ENCODE measurements at places on chromosomes 1 and 21.

DNA sequence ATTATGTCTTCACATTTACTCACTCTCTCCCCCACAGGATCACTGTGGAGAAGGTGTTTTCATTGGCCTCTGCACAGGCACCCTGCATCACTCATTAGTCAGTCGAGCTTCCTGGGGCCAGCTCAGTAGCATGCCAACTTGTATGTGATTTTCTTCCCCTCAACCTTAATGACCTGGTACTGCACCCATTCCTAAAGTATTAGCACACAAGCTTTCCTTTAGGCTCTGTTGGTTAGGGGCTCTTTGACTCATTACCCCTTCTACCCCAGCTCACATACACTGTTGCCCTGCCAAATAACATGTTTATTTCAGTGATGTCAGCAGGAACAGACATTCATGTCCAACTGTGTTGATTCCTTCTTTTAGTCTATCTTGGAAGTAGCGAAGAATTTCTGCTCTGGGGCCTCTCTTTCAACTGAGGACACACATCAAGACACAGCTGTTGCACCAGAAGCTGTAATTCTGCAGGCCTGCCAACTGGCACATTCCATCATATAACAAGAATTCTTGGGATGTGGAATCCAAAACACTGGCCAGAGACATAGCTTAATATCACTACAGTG is 603.5 kb upstream of the ADAMTS5 start:
- ATAC-seq = no peak

DNA sequence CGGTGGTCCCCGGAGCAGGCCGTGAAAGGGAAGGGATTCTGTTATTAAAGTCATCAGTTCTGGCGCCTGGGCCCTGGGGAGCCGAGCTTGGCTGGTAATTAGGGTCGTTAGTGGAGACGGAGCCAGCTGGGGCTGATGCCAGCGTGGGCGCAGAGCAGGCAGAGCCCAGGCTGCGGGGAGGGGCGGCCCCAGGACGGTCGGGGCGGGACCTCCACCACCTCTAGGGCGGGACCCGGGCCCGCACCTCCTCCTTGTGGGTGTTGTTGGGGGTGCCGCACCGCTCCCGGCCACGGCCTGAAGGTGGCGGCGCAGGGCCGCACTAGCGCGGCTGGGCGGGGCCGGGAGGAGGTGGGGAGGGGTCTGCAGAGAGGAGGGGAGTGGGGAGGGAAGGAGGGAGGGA is 470.6 kb downstream of the PTPRU start:
- ATAC-seq = peak; percentile 79

DNA sequence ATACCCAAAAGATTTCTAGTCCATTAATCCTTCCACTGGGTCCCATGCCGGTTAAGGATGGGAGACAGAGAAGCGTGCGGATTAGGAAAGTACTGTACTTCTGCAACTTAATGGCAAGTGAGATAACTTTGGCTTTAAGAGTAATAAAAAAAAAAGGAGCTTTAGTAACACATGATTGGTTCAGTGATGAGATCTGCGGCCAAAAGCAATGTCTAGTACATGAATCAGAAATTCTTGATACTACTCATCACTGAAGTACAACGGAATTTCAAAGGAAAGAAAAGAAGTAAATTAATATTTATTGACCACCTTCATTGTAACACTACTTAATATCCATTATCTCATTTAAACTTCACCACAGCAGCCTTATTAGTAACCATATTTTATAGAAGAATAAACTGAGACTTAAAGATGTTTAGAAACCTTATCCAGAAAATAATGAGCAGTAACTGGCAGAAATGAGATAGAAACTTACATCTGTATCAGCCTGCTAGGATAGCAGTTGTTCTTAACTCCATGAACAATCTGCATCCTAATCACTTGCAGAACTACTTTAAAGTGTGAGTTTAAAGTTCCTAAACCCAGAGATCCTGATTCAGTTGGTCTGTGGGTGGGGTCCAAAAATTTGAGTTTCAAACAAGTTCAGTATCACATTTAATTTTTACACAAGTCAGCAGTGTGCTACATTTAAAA is 14.1 kb upstream of the NUF2 start:
- ATAC-seq = no peak

DNA sequence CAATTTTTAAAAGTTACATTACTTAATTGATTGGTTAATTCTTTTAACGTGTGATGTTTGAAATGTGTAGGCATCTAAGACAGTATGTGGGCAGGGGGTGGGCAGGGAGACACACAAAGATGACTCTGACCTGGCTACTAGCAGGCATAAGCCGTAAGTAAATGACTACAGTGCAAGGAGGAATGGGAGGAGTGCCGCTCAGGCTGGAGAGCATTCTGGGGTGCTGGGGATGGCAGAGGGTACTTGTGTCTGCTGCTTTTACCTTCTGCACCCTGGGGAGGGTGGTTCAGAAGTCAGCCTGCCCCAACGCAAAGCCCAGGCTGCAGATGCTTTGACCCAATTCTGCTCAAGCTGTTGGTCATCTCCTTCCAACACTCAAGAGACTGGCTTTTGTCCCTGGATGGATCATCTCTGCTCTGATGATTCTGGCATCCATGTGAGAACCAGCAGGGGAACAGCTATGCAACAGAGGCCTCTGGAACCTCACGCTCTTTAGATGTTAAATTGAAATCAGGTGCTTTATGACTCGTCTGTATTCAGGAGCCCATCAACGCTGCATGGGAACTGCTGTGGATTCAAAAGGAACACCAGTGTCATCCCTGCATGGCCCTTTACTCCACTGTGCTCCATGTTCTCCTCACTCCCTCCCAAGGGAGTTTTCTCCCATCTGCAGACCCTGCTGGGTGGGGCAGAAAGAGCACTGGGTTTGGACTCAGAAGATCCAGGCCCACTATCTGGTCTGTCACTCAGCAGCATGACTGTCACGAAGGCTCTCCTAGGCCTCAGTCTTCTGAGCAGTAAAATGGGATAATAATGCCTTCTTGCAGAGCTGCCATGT is 78.8 kb downstream of the FAM78B start:
- no peak for ATAC-seq

- no peak for ATAC-seq
Measured at GRCh38 chr21:46083791-46084561, 13.9 kb upstream of the COL6A2 start.

- peak; percentile 73 for ATAC-seq
Measured at GRCh38 chr1:61082311-61083012, at the start of gene NFIA. Gene NFIA, plus strand, starts transcription at chr1:61082561.

GRCh38 chr1:58882322-58882948 is 98.6 kb upstream of the JUN start:
- no peak for ATAC-seq

- ATAC-seq = no peak
Measured at GRCh38 chr21:40099809-40100208, 232.6 kb downstream of the PCP4 start.

- ATAC-seq = no peak
Measured at GRCh38 chr1:184483101-184483683, 96.4 kb downstream of the C1orf21 start.
